ENCODE measurements at places on chromosomes 12 and 14.

GRCh38 chr14:76985540-76986230 is 42.8 kb downstream of the IRF2BPL start:
- no peak for DNase-seq

- DNase-seq = no peak
Observed at GRCh38 chr12:94622475-94622874, 27.9 kb downstream of the TMCC3 start.

DNA sequence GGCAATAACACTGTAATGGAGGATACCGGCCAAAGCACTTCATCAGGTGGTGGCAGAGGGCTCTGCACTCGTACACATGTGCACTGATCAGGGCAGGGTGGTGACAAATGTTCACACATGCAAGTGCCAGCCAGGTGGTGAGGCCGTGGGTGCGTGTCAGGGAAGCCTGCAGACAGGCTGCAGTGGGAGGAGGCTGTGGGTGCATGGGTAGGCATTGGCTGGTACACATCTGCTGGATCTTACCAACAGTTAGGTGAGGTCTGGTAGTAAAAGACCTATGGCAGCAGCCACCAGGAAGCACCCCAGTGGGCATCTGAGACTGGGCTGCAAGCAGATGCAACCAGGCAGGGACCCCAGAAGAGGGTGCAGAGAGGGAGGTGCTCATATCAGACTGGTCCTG is 65.3 kb downstream of the PDE6H start:
- no peak for DNase-seq

- no peak for DNase-seq
Observed at GRCh38 chr12:47770086-47770726, 2.8 kb upstream of the SLC48A1 start.

GRCh38 chr14:92897922-92898565 is 24.9 kb upstream of the CHGA start:
- no peak for DNase-seq
